ENCODE measurements at places on chromosomes 5 and 9.

- no peak for DNase-seq
These were observed 47.8 kb downstream of the PTTG1 start for GRCh38 chr5:160469156-160470144.

DNA sequence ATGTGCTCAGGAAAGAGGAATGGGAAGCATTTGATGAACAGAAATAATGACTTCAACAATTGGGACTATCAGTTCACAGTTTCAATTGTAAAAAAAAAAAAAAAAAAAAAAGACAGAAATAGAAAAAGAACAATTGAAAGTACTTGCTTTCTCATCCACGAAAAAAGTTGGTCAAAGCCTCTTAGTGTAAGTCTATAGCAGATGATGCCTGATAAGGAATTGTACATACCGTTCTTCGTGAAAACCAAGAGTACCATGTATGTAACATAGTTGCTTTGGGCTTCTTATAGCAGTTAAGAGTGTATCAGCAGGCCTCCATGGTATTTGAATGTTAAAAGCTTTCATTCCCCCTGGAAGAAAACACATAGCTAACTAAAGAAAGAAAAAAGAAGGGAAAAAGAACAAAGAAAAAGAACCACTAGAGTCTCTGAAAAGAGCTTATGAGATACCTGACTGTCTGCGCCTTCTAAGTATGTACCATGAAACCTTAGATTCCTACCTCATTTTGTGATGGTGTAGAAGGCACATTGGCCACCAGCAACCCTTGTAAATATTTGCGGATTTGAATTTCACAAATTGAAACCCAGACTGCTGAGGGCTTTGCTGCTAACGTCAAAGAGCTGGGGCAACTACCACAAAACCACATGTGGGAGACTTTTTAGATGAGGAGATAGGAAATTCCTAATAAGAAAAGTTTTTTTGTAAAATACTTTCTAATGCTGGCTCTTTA is 75.2 kb downstream of the TMC1 start:
- DNase-seq = no peak

GRCh38 chr5:10576790-10577189 is 12.9 kb downstream of the ANKRD33B start:
- DNase-seq = no peak

DNA sequence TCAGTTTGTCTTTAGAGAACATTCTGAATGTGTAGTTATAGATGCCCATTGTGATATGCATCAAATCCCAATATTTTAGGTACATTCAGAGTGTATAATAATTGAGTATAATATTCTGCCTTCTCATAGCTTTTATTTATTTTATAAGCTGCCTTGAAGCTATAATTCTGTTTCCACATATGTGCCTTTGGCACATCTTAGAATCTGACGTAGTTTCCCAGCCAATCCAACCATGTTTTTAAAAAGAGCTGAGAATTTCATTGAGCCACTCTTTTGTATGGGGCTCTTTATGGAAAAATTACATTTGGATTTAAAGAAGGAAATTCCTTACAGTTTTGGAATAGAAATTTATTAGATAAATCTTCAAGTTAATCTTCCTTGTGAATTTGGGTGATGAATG is 65.4 kb downstream of the ADCY2 start:
- no peak for DNase-seq

GRCh38 chr9:94817291-94818177 is 91.0 kb downstream of the AOPEP start:
- no peak for DNase-seq

- DNase-seq = no peak
These were observed 145.4 kb downstream of the ACTL7B start for GRCh38 chr9:108710424-108710823.

DNA sequence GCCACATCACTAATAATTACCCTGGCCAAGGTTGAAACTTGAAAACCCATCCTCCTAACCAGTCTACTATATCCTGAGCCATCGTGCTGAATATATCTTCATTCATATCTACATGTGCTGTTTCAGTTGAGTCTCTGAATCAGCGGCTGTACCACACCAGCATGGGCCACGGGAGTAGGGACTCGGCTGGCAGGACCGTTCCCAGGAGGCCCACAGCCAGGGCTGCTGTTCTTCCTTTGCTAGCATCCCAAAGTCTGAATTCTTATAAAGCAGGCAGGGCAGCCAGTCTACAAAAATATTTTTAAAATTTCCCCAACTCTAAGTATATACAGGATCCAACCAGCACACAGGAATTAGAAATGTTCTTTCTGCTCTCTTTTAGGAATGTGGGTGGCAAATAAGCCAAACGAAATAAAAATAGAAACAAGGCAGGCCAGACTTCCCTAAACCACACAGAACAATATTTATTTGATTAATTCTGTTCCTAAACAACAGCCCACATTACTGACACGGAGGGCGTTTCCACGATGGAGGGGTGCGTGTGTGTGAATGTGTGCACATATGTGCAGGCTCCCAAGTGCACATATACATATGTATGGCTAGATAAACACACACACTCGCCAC is 42.8 kb upstream of the EQTN start:
- DNase-seq = no peak

GRCh38 chr5:128920345-128921215 is 44.7 kb upstream of the SLC27A6 start:
- DNase-seq = no peak

- DNase-seq = no peak
These were observed 1021.7 kb downstream of the NR2F1-AS1 start for GRCh38 chr5:92559331-92559730.

- DNase-seq = no peak
These were observed 534.8 kb downstream of the PSAT1 start for GRCh38 chr9:78831726-78832125.

DNA sequence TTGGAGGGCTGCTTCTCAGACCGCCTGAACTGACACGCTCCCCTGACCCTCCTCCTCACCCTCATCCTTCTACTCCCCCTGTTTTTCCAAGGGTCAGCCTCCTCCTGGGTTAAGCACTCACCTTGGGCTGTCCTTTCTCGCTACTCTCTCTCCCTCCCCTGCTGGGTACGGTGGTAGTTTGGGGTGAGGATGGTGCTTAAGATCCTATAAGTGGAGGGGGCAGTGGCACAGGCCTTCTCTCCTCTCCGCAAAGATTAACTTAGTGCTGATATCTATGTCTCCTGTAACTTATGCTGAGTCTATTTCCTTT is 159.7 kb downstream of the SNCAIP start:
- no peak for DNase-seq

- no peak for DNase-seq
These were observed 58.2 kb downstream of the PLK2 start for GRCh38 chr5:58401701-58402100.

- DNase-seq = no peak
These were observed 63.2 kb upstream of the FSTL4 start for GRCh38 chr5:133675376-133676154.

GRCh38 chr5:172488221-172488620 is 33.9 kb upstream of the SH3PXD2B start:
- no peak for DNase-seq

- DNase-seq = no peak
These were observed 430.4 kb downstream of the CAAP1 start for GRCh38 chr9:26462213-26462612.

- DNase-seq = no peak
These were observed 387.3 kb downstream of the NR2F1-AS1 start for GRCh38 chr5:93193431-93194347.

DNA sequence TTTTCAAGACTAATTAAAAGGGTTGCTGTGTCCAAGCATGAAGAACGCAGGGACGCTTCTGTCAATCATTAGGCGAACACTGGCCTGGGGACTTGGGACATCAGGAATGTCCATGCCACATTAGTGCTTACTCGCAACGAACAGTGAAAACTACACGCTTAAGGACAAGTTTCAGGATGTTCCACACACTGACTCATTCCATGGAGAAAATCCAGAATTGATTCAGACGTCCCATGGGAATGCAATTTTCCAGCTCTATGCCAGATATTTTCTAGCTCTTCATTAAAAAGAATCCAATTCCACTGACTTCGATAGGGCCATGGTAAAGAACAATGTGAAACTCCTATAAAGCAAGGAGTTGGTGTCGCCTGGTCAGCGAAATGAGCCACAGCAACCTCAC is 98.2 kb downstream of the CAMSAP1 start:
- no peak for DNase-seq

- no peak for DNase-seq
These were observed 2.8 kb upstream of the NKX2-5 start for GRCh38 chr5:173237875-173238220.

- no peak for DNase-seq
These were observed 23.1 kb upstream of the ERCC6L2 start for GRCh38 chr9:95852059-95853032.

DNA sequence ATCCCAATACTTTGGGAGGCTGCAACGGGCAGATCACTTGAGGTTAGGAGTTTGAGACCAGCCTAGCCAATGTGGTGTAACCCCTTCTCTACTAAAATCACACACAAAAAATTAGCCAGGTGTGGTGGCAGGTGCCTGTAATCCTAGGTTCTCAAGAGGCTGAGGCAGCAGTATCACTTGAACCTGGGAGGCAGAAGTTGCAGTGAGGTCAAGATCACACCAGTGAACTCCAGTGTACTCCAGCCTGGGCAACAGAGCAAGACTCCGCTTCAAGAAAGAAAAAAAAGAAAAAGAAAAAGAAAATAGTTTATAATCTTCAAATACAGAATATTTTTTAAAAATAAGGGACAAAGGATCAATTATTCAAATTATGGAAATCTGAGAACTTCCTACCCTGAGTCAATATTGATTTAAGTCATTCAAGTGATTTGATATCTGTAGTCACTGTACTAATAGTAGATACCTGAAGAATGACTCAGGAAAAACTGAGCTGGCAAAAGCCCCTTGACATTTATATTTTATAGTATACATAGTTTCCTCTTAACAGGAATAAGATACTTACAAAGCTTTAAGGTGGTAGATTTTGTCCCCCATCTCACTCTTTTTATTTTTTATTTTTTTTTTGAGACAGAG is 61.8 kb downstream of the PTBP3 start:
- no peak for DNase-seq

- DNase-seq = peak; percentile 24
These were observed 159.3 kb downstream of the RGS3 start for GRCh38 chr9:113622600-113623400.

DNA sequence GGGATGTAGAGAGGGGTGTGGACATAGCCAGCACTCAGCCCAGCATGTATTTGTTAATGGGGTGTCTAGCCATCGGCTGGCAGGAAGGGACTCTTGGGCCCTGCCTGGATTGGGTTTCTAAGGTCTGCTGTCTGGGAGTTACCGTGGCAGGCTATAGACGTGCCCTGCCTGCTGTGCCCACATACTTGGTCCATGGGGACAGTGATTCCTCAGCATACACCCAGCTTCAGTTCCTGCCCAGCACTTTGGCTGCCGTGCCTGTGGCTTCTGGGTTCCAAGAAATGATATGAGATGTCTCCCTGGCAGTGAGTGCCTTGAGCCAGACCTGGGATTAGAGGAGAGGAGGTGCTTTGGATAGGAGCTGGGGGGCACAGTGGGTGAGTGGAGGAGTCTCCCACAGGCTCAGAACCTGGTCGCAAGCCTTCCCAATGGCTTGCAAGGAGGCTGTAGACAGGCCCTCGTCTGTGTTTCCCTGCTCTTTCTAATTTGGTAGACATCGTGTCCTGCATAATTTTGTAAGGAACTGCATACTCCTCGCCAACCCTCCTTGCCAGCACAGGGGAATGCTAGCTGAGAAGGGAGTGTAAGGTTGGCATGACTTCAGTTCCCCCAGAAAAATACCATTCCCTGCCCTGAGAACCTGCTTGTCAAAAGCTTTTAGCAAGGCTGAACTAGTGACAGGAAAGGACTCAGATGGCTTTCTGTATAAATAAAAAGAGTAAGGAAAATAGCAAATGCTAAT is 287.9 kb downstream of the ZSWIM6 start:
- DNase-seq = no peak

- no peak for DNase-seq
These were observed 79.6 kb downstream of the WNK2 start for GRCh38 chr9:93263334-93264229.
